ENCODE measurements at places on chromosomes 2 and 18.

- DNase-seq: no peak
These were observed 50.9 kb downstream of the COL3A1 start for GRCh38 chr2:189024901-189025618.

DNA sequence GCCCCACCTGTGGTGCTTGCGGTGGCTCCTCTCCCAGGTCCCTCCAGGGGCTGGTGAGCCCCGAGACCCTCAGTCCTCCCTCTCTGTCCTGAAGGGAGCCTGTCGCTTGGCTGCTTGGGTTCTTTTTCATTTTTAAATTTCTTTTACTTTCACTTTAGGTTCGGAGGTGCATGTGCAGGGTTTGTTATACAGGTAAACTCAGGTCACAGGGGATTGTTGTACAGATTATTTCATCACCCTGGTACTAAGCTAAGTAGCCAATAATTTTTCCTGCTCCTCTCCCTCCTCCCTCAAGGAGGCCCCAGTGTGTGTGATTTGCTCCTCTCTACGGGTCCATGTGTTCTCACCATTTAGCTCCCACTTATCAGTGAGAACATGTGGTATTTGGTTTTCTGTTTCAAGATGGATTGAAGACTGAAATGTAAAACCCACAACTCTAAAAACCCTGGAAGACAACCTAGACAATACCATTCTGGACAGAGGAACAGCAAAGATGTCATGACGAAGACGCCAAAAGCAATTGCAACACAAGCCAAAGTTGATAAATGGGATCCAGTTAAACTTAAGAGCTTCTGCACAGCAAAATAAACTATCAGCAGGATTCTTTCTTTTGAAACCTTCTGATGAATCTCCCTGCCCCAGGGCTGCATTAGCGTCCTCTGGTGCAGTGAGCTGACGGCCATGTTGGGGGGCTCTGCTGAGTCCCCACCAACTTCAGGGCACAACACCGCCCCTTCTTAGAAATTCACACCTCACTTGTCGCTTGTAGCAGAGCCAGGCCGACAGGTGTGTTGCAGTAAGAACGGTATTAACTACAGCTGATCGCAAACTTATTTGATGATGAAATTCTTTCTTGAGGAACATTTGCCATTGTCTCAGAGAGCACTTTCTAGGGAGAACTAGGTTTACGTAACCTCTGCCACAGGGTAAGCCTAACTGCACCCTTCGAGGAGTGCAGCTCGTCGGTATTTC is 135.3 kb downstream of the ZNF236 start:
- DNase-seq: no peak

GRCh38 chr2:54486766-54487165 is 30.6 kb downstream of the SPTBN1 start:
- DNase-seq: no peak

GRCh38 chr2:71637736-71638135 is 184.4 kb downstream of the DYSF start:
- no peak for DNase-seq

All from activated T-cell treated with anti-CD3 and anti-CD28 coated beads, Interleukin-2, amount 50 U/mL, for 48 hours (primary cell).